ENCODE measurements at places on chromosomes 5 and 9. TPM values are rescaled to one million over a fixed set of nuclear protein-coding genes. Genes with fewer than 3 reads are reported as not detected.

The LHFPL2 gene
- 27.7 TPM for total RNA-seq

The MYOZ3 gene
- total RNA-seq: not detected

The ZDHHC11B gene
- total RNA-seq: 0.05 TPM

The CACNA1B gene
- not detected for total RNA-seq

The CCDC171 gene
- total RNA-seq: 2.9 TPM

The UBE2B gene
- total RNA-seq: 12.4 TPM

The PKD2L2 gene
- total RNA-seq: not detected

The NR4A3 gene
- 1.9 TPM for total RNA-seq

The LRSAM1 gene
- 15.0 TPM for total RNA-seq

The ADAMTS6 gene
- total RNA-seq: 3.1 TPM

The OR1J2 gene
- not detected for total RNA-seq

The PTGES gene
- total RNA-seq: 20.8 TPM

The NEUROG1 gene
- not detected for total RNA-seq

The UBE2D2 gene
- 53.1 TPM for total RNA-seq

The LCN12 gene
- total RNA-seq: not detected

The TPD52L3 gene
- not detected for total RNA-seq

The FCN1 gene
- not detected for total RNA-seq

The FOXD4 gene
- total RNA-seq: 0.37 TPM

The ZBTB34 gene
- 2.5 TPM for total RNA-seq

The NTNG2 gene
- 0.80 TPM for total RNA-seq

The LAMC3 gene
- total RNA-seq: 1.5 TPM

The GPRIN1 gene
- total RNA-seq: 10.1 TPM

The LSM11 gene
- 4.8 TPM for total RNA-seq

The PCDHB16 gene
- total RNA-seq: 7.7 TPM

The SPATA31C1 gene
- not detected for total RNA-seq

The C9orf85 gene
- 18.0 TPM for total RNA-seq

The ECM2 gene
- 1.5 TPM for total RNA-seq

The DEPDC1B gene
- 26.9 TPM for total RNA-seq

The SYNPO gene
- 4.1 TPM for total RNA-seq

The QRFP gene
- not detected for total RNA-seq

The LTC4S gene
- total RNA-seq: not detected

The FAM169A gene
- total RNA-seq: 13.1 TPM

All from A375 (cell line).